Stimulated activated CD4-positive, alpha-beta T cell treated with anti-CD3 and anti-CD28 coated beads, Interleukin-2, amount 100 ng/mL, for 24 hours (primary cell): ENCODE measurements at places on chromosomes 13 and 19.

DNA sequence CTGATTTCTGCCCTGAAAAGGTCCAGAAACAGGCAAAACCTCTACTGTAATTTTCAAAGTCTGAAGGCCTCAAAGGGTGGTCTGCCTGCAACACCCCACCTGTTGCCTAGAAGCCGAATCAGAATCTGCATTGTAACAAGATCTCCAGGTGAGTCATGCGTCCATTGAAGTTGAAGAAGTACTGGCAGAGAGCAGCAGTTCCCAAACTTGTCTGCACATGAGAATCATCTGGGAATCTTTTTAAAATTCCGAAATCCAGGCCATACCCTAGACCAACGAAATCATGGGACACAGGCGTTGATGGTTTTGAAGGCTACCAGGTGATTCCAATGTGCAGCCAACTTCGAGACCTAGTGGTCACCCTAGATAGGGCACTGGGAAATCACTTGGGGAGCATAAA, 16.0 kb upstream of the CLN5 start:
- DNase-seq, result no peak

DNA sequence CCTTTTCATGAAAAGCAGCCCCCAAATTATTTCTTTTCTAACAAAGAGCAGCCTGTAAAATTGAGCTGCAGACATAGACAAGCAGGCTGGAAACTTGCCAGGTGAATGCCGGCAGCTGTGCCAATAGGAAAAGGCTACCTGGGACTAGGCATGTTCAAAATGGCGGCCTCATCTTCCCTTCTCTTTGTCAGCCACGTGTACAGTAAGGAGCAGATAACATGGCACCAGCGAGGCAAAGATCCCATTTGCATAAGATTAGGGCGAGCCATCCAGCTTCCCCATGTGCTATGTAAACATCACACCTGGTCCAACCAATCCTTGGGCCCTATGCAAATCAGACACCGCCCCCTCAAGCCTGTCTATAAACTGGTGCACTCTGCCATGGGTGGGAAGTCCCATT, 31.2 kb upstream of the CACNA1A start:
- no peak for DNase-seq

GRCh38 chr13:114151565-114152284, 19.3 kb upstream of the RASA3 start:
- peak; percentile 17 for DNase-seq

GRCh38 chr19:53818756-53819155, 5.4 kb downstream of the NLRP12 start:
- DNase-seq, result no peak

DNA sequence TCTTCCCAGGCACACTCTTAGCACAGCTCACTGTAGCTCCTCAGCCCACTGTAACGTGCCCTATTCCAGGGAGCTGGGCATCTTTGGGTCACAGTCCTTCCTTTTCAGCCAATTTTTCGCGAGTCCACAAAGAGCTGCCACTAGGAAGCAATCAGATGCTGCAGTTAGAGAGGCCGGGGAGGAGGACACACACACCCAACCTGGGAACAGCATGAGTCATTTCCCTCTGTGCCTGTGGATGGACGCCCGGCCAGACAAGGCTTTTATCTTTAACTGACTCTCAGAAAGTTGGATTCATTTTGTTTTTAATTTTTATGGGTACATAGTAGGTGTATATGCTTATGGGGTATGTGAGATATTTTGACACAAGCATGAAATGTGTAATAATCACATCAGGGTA, 918.6 kb downstream of the UQCRFS1 start:
- no peak for DNase-seq

DNA sequence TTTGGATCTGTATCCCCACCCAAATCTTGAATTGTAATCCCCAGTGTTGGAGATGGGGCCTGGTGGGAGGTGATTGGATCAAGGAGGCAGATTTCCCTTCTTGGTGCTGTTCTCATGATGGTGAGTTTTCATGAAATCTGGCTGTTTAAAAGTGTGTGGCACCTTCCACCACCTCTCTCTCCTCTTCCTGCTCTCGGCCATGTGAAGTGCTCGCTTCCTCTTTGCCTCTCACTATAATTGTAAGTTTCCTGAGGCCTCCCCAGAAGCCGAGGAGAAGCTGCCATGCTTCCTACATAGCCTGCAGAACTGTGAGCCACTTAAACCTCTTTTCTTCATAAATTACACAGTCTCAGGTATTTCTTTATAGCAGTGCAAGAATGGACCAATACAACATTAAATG, 15.7 kb downstream of the COMMD6 start:
- DNase-seq, result no peak

DNA sequence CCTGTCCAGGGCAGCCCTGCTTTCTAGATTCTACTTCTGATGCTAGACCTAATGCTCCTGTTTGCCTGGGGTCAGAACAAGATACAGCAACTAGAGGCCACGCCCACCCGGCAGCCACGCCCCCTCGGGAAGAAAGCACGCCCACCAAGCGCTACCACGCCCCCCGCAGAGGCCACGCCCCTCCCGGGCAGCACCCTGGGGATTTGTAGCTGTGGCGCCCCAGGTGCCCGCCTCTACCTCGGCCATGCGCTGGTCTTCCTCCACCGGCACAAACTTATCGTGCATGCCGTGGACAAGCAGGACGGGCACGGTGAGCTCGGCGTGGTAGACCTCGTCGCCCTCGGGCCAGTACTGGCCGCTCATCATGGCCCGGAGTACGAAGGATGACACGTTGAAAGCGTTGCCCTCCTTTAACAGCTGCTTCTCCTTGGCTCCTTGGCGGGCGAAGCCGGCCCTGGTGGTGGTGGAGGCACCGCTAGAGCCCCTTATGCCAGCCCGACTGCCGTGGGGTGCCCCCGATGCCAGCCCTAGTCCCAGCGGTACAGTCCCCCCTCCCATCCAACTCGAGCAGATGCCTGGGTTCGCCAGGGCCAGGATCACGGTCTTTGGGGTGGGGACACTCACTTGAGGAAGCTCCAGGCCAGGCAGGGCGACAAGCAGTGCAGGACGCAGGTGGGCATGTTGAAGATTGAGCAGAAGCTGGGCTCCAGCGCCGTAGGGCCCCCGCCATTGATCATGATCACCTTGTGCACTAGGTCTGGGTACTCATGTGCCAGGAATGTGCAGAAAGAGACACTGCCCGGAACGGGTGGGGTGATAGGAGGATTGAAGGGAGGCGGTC, 9.0 kb downstream of the ABHD8 start:
- DNase-seq, result peak; percentile 76

GRCh38 chr13:95296326-95296925, 4.8 kb downstream of the ABCC4 start:
- peak; percentile 33 for DNase-seq

DNA sequence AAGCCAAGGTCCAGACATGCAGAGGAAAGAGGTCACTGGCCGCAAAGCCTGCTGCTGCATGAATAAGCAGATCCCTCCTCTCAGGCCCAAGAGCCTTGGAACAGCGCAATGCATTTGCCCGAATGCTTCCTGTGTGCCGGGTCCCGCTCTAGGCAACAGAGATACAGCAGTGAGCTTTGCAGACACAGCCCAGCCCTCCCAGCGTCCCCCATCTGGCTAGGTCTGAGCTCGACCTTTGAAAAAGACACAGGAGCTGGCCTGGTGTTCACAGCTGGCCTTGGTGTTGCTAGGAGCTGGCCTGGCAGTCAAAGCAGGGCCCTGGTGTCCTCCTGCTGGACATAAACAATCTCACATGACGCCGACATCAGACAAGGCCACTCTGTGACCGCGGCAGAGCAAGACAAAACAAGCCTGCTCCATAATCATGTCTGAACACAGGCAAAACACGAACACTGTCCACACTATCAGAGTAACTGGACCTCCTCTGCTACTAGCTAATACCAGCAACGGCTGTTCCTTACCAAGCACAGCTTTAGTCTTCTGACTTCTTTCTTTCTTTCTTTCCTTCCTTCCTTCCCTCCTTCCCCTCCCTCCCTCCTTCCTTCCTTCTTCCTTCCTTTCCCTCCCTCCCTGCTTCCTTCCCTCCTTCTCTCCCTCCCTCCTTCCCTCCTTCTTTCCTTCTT, 5.7 kb upstream of the PEX11G start:
- DNase-seq, result no peak

GRCh38 chr19:56155124-56155687, 14.1 kb downstream of the ZNF444 start:
- DNase-seq, result no peak

GRCh38 chr19:29283366-29283765, 70.4 kb upstream of the UQCRFS1 start:
- DNase-seq, result no peak

DNA sequence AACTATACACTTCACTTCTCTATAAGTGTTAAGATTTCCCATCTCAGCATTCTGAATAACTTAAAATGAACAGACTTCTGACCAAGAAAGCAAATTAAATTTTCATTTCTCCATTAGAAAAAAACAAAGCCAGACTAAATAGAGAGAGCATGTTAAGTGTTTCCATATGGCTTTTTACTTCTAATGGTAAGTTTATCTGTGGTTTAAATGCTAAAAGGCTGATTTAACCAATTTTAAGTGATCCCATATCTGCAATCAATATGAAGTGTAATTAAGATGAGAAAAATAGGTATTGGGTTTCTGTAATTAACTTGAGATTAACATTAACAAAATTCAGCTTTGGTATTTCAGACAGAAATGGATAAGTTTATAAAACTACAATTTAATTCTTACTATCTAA, 107.8 kb downstream of the ELF1 start:
- no peak for DNase-seq

DNA sequence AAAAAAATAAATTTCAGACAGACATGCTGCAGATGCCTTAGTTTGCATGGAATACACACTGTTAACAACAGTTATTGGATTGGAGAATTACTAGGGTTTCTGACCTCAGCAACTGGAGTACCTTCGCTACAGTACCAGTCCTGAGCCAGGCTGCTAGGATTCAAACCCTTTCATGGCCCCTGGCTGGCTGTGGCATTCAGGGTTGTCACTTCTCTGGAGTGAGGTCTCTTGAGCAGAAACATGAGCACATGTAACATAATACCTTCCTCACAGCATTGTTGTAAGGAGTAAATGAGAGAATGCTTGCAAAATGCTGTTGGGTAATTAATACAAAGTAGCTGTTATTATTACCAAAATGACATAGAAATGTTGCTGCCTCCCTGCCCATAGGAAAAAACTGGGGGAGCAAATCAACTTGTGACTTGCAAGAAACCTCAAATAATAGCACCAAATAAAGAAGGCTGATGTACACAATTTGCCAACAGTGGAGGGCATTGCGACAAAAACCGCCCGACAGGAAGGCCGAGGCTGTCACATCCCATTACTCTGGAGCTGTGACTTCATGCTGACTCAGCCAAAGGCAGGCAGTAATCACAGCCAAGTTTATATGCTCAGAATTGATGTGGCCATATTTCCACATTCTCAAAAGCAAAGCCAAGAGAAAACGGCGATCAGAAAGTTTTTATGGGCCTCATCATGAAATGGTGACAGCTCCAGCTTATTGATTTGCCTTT, 100.4 kb downstream of the RFC3 start:
- DNase-seq, result no peak

- peak; percentile 36 for DNase-seq
Observed at GRCh38 chr19:53365899-53366493, 491 bp downstream of the ZNF525 start.

DNA sequence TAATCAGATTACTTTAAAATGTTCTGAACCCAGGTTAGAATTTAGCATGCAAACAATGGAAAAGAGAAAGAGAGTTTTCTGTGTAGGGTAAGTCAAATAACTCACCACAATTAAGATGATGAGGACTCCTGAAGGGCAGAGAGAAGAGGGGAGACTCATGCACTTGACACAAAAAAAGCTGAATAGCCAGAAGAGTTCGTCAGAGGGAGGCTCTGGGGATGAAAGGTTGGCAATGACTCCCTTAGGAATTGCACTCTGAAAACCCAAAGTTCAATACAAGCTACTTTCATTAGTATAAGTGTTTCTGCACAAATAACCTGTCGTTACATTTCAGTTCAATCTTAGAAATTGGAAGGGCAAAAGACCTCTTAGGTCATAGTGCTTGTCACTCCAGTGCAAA, 434.4 kb upstream of the PCDH9 start:
- no peak for DNase-seq

- no peak for DNase-seq
Observed at GRCh38 chr13:102709536-102709935, 14.7 kb upstream of the METTL21C start.

- no peak for DNase-seq
Observed at GRCh38 chr19:17069193-17069592, 6.1 kb downstream of the HAUS8 start.

DNA sequence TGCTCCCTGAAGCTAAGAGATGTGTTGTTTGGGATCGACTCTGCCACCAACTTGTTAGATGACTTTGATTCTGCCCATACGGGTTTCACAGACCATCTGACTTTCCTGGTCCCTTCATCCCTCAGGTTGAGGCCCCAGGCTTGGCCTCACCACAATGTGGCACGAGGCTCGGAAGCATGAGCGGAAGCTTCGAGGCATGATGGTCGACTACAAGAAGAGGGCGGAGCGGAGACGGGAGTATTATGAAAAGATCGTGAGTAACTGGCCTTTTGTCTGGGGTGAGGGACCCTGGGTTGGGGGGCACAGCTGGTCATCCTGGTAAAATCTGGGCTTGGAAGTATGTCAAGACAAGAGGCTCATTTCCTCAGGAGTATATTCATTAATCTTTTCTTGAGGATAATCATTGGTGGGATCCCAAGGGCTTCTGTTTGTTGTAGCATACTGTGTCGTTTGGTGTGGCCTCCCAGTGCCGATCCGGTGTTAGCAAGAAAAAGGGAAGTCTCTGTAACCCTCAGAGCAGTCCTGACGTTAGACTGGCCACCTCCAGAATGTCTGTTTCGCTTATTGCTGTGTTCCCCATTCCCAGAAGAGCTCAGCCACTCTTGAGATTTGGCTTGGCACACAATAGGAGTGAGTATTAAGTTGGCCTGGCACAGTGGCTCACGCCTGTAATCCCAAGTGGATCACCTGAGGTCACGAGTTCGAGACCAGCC, 1.4 kb downstream of the CLASRP start:
- DNase-seq, result no peak

GRCh38 chr19:5074407-5074806, 105.5 kb downstream of the KDM4B start:
- DNase-seq, result no peak

GRCh38 chr13:77868717-77869116, 49.9 kb downstream of the EDNRB start:
- no peak for DNase-seq

DNA sequence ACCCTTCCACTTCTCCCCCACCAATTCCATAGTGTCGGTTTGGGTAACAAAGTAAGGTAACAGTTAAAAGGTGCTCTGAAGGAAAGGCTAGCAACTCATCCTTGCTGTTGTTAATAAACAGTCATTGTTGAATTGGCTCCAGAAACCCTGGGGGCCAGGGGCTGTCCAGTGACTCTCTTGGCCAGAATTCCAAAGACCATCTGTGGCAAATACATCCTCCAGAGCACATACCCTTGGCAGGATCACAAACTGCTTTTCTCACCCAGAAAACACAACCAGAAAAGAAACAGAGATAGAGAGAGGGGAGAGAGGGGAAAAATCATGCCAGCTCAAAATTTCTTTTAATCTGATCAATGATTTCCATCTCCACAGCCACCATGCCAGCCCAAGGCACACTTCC, 22.1 kb downstream of the CACNA1A start:
- no peak for DNase-seq
